Mesothelial cell of epicardium (in vitro differentiated cells): ENCODE measurements at places on chromosomes 16 and 17. TPM values are rescaled to one million over a fixed set of nuclear protein-coding genes. Genes with fewer than 3 reads are reported as not detected.

DNA sequence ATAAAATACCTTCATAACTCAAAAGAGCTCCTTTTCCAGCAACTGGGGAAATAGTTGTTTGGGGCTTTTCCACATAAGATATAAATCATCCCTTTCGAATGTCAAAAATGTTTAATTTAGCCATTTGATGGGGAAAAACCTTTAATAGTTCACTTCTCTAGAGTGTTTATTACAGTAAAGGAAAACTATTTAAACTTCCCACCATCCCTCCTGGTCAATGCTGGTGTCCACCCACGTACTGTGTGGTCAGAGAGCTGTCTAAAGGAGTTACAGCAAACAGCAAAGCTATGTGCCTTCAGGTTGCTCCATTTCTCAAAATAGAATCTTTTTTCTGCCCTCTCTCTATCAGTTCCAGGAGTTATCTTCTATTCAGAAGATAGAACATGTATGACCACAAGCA, 33.5 kb downstream of the KANSL1 start:
- DNase-seq: no peak
- H3K36me3 ChIP-seq: peaks cover 7% of the 10 kb centered on the region
- peaks cover 55% of the 10 kb centered on the region for H3K4me1 ChIP-seq
- H3K4me3 ChIP-seq: no peak overlapping the region

GRCh38 chr17:14926526-14927122, 338.5 kb downstream of the PMP22 start:
- H3K36me3 ChIP-seq: no peaks in the 10 kb centered on the region
- H3K4me1 ChIP-seq: peaks cover 3% of the 10 kb centered on the region
- H3K27ac ChIP-seq: no peak overlapping the region

CASKIN2 gene
- total RNA-seq: 37.4 to 39.2 TPM (median 37.4 TPM) in 3 replicates

GRCh38 chr16:88702371-88703210, 3.6 kb downstream of the RNF166 start:
- no peaks in the 10 kb centered on the region for H3K27me3 ChIP-seq
- no peak overlapping the region for H3K27ac ChIP-seq
- no peak overlapping the region for H3K4me3 ChIP-seq
- H3K4me1 ChIP-seq: peaks cover 21% of the 10 kb centered on the region
- no peaks in the 10 kb centered on the region for H3K36me3 ChIP-seq

GRCh38 chr17:13351046-13351445, 250.7 kb downstream of the HS3ST3A1 start:
- no peaks in the 10 kb centered on the region for H3K27me3 ChIP-seq
- H3K27ac ChIP-seq: no peak overlapping the region
- H3K36me3 ChIP-seq: no peaks in the 10 kb centered on the region
- no peak overlapping the region for H3K4me3 ChIP-seq
- no peak for DNase-seq

ABCA8 gene
- total RNA-seq: 2.6 to 4.5 TPM (median 3.3 TPM) in 3 replicates
